ENCODE measurements at places on chromosomes 3 and 15. TPM values are rescaled to one million over a fixed set of nuclear protein-coding genes. Genes with fewer than 3 reads are reported as not detected.

GRCh38 chr3:16529264-16529663 is 15.8 kb upstream of the RFTN1 start:
- no peak for DNase-seq

The ZNF502 gene
- 2.3 TPM for total RNA-seq

The ACVR2B gene
- 7.3 TPM for total RNA-seq

DNA sequence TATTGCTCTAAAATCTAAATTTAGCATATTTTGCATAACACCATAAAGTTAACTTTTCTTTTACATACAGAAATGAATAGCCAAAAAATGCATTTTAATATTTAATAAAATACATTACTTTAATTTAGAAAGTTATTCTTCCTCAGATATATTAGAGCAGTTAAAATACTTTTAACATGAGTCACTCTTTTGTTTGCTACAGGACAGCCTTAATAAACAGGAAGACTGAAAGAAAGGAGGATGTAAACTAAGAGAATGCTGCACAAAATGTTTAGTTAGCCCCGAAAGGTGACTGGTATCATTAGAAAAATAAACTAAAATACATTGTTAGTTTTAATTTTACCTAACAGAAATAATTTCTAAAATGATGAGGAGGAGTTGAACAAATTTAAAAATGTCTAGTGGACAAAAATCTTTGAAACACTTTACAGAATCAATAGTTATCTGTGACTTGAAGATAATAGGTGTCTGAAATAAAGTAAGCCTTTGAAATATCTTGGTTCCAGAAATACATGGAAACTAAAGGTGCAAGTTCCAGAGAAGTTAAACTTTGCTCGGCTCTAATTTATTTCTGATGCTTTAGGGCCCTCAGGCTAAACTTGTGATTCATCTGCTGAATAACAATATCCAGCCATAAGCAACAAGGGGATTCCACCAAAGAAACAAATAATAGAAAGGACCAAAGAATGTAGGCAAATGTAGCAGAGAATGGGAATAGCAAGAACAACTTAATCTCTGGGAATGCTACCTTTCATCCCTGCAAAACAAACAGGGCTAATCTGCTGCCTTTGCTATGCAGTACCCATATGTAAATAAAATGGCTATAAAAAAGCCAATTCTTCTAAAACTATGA is 138.3 kb upstream of the UBP1 start:
- no peak for DNase-seq

All from body of pancreas (tissue), 4 donors.